ENCODE measurements at places on chromosomes 3 and 15. TPM values are rescaled to one million over a fixed set of nuclear protein-coding genes. Genes with fewer than 3 reads are reported as not detected.

The LSMEM2 gene
- total RNA-seq = not detected

The GUCA1C gene
- total RNA-seq = not detected

The ABI3BP gene
- not detected for total RNA-seq

The CCDC54 gene
- not detected for total RNA-seq

The ATP13A5 gene
- not detected for total RNA-seq

The CFAP161 gene
- not detected for total RNA-seq

The GAP43 gene
- total RNA-seq = not detected

The SECISBP2L gene
- total RNA-seq = 64.3 TPM

The RUBCN gene
- total RNA-seq = 69.6 TPM

The AMT gene
- 7.6 TPM for total RNA-seq

The CXCR6 gene
- 9.6 TPM for total RNA-seq

Data from CD4-positive, alpha-beta memory T cell (primary cell).